Activated CD4-positive, alpha-beta T cell treated with anti-CD3 and anti-CD28 coated beads, Interleukin-10, Interleukin-2, amounts not matched to agents 100 ng/mL and 50 ng/mL, durations not matched to agents 16 hours and 8 hours (primary cell): ENCODE measurements at places on chromosomes 7 and 10.
A peak's percentile ranks its signal among the peaks of the same experiment; 100 is the strongest.

GRCh38 chr7:155852426-155853301 lies 40.4 kb upstream of the SHH start:
- no peak for DNase-seq

- no peak for DNase-seq
These were observed 47.6 kb upstream of the TARP start for GRCh38 chr7:38321050-38321449.

DNA sequence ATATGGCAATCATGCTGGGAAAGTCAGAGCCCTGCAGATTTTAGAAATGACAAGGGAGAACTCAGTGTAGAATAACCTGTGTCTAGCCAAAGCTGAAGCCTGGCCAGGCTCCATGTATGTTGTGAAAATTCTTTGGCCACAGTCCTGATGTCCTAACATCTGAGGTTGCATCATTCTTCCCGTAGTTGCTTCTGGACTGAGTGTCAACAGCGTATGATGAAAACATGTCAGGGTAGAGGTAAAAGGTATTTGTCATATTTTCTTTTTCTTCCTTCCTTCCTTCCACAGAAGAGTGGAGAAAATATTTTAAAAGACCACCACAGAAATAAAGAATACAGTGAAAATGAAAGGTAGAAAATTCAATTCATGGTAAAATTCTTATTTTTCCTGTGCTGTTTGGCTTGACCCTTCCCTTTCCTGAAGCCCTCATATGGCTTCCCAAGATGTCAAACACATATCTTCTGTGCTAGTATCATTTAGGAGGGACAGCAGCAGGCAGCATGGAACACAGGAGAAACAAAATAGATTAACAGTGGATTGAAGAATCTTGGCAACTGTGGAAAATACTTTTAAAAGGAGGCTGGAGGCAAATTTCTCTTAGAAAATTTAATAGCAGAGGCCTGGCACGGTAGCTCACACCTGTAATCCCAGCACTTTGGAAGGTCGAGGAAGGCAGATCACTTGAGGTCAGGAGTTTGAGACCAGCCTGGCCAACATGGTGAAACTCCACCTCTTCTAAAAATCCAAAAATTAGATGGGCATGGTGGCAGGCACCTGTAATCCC lies 18.9 kb upstream of the NRBF2 start:
- no peak for DNase-seq

DNA sequence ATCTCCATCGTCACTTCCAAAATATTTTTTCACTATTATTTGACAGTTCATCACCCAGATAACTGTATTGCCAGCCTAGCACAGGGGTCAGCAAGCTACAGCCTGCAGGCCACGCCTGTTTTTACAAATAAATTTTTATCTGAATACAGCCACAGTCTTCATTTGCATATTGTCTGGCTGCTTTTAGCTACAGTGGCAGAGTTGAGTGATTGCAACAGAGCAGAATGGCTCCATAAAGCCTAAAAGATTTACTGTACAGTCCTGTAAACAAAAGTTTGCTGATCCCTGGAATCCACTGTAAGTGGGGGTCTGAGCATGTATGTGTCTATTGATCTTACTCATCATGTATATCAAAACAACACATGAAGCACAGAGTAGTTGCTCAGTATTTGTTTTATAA lies 45.9 kb upstream of the GNAI1 start:
- no peak for DNase-seq

DNA sequence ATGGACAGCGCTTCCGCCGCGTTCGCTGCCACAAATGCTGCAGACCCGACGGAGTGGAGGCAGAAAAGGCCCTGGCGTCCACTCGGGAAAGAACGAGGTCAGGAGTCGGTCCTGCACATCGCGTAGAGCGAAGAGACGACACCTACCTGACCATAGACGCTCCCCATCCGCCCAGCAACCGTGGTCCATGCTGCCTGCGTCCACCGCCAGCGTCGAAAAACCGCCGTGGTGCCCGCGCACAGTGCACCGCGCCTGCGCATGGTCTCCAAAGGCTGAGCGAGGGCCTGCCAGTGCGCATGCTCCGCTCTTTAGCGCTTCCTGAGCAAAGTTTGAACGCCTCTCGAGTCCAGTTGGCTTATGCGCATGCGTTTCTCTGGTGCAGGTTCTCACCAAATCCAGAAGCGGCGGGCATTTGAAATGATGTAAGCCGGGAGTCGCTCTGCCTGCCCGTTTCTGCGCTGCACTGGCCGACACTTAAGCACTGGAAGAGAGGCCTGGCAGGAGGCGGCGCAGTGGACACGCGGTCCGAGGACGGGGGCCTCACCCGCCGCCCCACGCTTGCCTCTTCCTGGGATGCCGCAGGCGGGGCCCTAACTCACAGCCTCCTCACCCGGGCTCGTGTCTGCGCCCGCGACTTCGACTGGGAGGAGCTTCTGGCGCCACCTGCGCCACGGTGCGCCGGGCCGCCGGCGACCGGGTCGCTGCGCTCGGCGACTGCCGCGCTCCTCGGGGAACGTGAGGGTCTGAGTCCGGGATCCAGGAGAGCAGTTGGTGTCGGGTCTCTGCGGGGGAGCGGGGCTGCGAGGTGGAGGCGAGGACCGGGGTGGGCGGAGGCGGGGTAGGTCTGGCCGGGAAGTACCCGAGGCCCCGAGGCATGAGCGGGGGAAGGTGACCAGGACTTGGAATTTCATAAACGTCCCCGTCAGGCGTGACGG lies at the start of gene FAM24B:
TSS of gene FAM24B (minus strand) at position 243 of the 935 bp plus-strand sequence. CDS start 29,066 bp downstream, outside the sequence.
- peak; percentile 97 for DNase-seq

GRCh38 chr10:78039743-78040142 lies 6.1 kb downstream of the RPS24 start:
- no peak for DNase-seq

DNA sequence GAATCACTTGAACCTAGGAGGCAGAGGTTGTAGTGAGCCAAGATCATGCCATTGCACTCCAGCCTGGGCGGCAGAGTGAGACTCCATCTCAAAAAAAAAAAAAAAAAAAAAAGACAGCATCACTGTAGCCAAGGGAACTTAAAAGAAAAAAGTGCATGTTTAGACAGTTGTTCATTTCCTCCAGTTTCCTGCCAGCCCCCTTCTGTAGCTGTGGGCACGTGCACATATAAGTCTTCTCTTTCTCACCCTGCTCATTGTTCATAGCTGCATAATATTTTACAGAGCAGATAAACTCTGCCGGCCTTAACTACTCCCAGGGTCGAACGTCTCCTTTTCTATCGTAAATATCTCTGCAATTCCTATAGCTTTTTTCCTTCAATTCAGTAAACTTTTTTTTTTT lies 132.6 kb downstream of the LHPP start:
- no peak for DNase-seq

- DNase-seq = no peak
These were observed 67.1 kb upstream of the RPA3 start for GRCh38 chr7:7785344-7785973.

DNA sequence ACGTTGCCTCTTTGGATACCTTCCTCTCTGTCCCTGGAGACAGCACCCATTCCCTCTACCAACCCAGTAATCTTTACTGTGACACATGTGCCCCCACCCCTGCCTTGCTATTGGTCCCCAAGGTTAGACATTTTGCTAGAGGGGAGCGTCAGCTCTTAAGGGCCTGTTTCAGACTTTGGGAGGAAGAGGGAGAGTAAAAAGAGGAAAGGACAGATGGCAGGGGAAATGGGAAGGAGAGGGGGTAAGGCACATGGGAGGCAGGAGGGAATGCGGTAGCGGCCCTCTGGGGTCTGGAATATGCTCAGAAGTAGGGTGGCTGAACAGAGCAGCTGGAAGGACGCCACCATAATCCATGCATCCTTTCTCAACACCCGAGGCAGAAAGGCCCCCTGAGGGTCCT lies 12.2 kb downstream of the BLNK start:
- no peak for DNase-seq

- no peak for DNase-seq
These were observed 299.9 kb downstream of the AUTS2 start for GRCh38 chr7:69898189-69898588.

DNA sequence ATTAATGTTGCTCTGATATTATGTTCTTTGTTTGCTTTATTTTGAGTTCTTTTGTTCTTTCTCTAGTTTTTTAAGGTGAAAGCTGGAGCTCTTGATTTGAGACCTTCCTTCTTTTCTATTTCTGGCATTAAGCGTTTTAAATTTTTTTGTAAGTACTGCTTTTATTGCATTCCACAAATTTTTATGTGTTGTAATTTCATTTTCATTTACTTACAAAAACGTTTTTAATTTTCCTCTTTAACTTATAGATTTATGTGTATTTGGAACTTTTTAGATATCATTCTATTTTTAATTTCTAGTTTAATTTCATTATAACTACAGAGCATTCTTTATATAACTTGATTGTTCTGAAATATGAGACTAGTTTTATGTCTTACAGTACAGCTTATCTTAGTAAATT lies 395.6 kb downstream of the ETV1 start:
- DNase-seq = no peak

DNA sequence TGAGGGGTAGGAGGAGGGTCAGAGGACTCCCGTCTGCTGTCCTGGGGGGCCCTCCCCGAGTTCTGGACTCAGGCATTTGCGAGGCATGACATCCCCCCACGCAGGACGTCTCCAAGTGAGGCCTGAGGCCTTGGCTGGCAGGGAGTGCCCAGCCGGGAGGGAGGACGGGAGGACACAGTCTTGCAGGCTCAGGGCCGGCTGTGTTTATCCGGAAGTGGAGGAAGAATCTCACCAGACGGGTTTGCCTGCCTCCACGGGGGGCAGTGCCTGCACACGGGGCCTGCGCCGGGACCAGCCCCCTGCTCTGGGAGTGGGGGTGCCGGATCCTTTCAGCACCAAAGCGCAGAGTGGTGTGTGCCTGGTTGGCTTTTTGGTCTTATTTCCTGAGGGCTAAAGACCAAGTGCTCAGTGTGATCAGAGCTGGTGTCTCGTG lies 10.9 kb downstream of the PWWP2B start:
- no peak for DNase-seq

DNA sequence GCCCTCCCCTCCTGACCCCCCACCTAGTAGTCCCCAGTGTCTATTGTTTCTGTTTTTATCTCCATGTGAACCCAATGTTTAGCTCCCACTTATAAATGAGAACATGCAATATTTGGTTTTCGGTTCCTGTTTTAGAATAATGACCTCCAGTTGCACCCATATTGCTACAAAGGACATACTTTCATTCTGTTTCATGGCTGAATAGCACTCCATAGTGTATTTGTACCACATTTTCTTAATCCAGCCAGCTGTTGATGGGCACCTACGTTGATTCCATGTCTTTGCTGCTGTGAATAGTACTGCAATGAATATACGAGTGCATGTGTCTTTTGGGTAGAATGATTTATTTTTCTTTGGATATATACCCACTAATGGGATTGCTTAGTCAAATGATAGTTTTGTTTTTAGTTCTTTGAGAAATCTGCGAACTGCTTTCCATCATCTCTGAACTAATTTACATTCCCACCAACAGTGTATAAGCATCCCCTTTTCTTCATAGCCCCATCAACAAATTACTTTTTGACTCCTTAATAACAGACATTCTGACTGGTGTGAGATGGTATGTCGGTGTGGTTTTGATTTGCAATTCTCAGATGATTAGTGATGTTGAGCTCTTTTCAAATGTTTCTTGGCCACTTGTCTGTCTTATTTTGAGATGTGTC lies 128.4 kb upstream of the PHYHIPL start:
- peak; percentile 5 for DNase-seq
